Activated CD4-positive, alpha-beta T cell treated with anti-CD3 and anti-CD28 coated beads, Interleukin-2, amount 50 U/mL, for 1 hour (primary cell): ENCODE measurements at places on chromosomes 7 and 10.

DNA sequence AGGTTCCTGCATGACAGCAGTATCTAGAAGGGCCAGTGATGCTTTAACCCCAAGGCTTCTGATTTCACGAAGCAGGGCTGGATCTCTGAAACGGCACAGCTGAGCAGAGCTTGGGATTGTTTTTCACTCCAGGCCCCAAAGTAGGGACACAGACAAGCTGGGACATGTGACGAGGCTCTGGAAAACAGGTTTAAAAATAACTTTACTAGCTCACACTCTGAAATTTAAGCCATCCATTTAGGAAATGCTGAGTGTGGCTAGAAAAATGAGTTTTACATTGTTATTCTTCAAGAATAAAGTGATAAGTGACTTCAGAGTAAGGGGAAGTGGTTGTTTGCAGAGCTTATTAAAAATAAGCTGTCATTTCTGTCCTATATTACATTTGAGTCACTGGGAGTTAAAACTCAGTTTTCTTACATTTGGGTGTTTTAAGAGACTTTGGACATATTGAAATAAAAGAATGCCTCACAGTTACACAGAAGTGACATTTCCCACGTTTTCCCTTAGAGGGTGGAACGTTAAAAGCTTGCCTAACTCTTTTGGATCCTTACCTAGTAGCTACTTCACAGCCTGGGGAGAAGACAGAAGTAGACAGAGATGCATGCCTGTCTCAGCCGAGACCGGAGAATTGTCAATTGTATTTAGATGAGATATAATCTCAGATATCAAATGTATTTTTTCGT lies 107.8 kb downstream of the GALNT17 start:
- DNase-seq, result no peak

DNA sequence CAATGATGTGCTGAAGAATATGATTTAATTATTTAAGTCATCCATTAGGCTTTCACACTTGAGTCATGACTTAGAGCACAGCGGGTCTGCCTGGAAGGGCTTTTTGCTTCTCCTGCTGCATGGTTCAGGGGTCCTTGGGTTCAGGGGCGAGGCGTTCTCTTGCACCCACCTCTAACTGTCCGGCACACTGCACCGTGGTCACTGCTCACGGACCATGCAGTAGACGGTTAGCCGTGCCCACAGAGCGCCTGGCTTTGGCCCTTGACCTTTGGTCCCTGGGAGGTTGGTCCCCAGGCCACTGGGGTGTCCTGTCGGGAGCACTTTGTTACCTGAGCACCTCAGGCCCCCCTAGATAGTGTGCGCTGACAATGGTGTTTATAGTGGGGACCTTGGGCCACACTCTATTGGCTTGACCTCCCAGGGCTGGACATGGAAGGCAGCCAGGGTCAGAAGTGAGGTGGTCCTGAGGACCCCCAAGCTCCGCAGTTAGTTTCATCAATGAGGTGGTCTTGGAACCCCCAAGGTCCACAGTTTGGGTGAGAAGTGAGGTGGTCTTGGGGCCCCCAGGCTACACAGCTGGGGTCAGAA lies 110.6 kb downstream of the ACTR3B start:
- no peak for DNase-seq

DNA sequence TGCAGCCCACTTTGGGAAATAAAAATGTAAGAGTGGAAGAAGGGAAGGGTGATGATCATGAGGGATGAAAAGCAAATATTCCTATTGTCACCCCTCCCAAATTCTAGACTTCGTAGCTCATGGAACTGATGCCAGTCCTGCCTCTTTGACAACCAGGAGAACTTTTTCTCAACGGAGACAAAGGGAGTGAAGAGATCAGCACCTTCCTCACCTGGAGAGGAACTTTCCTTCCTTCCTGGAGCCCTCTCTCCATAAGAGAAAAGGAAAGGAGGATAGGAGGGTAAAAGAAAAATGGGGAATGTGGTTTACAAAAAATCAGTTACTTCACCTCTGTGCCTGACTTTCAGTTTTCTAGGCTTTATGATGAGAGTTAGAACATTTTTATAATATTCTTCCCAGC lies 3.4 kb downstream of the TBX20 start:
- no peak for DNase-seq

DNA sequence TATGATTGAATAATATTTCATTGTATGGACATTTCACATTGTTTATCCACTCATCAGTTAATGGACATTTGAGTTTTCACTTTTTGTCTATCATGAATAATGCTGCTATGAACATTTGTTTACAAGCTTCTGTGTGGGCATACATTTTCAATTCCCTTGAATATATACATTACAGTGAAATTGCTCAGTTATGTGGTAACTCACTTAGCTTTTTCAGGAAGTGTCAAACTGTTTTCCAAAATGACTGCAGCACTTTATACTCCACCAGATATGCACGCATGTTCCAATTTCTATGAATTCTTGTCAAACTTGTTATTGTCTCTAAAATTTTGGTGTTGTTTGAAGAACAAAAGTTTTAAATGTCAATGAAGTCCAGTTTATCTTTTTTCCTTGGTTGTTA lies 401.2 kb downstream of the THSD7A start:
- DNase-seq, result no peak

- DNase-seq, result no peak
These were observed 1.0 kb upstream of the LYZL2 start for GRCh38 chr10:30630571-30630970.

GRCh38 chr7:51613911-51614357 lies 297.3 kb upstream of the COBL start:
- DNase-seq, result no peak

GRCh38 chr10:118027397-118027796 lies 19.3 kb downstream of the RAB11FIP2 start:
- DNase-seq, result no peak

DNA sequence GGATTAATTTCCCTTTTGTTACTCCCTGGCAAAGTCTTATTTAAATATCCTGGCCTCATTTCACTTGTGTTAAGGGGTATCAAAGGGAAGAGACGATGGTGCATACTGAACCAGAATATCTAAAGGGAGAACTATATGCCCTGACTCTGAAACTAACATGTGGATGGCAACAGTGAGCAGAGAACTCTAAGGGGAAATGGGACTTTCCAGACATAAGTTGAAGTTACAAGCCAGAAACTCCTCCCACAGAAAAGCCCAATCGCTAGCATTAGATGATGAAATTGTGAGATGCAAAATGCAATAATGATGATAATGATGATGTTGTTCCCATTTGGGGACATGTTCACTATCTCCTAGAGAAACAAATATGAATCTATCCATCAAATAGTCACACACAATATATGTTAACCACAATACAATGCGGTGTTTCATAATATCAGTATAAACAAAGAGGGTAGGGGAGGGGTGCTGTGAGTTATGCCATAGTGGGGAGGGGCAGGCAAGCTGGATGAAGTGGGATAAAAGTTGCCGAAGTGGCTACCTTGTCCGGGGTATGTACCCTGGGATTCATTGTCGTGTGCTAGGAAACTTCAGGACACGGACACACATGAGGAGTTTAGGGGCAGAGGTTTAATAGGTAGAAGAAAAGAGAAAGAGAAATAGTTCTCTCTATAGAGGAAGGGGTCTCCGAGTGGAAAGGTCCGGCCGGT lies 37.1 kb downstream of the TMEM229A start:
- no peak for DNase-seq

DNA sequence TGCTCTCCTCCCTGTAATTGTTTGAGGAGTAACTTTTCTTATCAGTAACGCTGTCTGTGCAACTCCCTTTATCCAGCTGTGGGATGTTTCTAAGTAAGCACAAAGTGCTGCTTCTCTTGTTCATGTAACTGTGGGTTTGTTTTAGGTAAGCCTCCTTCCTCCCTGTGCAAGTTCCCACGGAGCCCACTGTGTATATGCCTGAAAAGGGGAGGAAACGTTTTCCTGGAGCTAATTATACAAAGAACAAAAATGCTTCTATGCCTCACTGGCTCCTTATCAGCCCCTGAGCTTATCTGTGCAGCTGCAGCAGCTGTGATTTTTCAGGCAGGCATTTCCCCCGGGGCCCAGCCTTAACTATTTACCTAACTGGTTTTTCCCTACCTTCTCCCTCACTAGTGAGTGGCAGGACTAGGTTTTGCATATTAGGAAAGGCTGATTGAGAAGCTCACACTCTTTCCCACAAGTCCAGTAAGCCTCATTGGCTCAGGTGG lies 593.4 kb upstream of the GHITM start:
- DNase-seq, result no peak

- DNase-seq, result no peak
These were observed 28.7 kb downstream of the VTI1A start for GRCh38 chr10:112475575-112476218.

GRCh38 chr10:4947635-4948596 lies 15.3 kb upstream of the AKR1C1 start:
- no peak for DNase-seq

DNA sequence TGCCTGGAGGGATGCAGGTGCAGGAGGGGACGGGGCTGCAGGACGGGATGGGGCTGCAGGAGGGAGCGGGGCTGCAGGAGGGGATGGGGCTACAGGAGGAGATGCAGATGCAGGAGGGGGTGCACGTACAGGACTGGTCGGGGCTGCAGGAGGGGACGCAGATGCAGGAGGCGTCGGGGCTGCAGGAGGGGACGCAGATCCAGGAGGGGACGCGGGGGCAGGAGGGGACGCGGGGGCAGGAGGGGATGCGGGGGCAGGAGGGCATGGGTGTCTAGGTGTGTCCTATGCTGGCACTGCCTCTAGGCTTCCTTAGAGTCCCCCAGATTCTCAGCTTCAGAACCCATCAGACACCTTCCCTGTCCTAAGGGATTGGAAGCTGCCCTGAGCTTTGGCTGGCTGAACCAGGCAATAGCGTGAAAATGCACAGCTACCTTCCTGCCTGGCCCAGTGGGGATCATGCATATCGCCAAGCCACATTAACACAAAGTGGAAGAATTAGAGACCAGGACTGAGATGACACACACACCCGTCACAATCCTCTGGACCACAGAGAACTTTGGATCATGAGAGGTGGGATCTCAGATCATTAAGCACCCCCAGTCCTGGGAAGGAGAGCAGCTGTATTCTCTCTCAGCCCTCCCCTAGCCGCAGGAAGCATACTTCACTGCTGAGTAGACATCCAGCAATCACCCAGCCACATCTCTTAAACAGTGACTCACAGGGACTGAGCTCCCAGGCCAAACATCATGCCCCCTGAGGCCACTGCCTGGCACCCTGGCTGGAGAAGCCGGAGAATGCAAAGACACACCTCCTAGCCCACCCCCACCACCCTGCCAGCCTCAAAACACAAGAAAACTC lies 67.3 kb downstream of the VWA2 start:
- DNase-seq, result no peak

DNA sequence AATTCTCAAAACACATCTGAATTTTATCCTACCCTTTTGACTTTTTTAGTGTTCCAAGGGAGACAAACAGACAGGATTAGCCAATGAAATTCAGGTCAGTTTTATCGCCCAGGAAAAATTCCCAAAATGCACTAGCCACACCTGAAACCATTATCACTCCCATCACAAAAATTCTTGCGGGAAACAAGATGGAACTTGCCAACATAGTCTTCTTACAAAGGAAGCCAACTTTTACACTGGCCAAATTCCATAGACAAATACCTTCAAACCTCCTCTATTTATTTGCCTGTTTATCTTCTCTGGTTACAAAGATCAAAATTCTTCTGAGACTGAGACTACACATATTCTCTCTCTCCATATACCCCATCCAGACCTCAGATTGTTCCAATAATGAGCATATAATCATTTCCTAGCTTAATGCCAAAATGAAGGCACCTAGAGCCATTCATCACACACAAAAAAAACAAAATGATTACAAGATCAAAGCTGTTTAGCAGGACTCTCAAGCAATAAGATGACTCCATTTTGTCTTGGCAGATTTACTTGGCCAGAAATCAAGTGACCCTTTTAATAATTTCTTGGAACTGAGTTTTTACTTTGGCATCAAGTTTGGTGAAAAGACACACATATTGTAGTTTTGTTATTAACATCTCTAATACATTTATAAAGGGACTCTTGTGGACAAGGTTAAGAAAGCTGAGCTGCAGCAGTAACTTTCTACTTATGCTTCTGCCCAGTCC lies 30.2 kb downstream of the MET start:
- DNase-seq, result no peak

DNA sequence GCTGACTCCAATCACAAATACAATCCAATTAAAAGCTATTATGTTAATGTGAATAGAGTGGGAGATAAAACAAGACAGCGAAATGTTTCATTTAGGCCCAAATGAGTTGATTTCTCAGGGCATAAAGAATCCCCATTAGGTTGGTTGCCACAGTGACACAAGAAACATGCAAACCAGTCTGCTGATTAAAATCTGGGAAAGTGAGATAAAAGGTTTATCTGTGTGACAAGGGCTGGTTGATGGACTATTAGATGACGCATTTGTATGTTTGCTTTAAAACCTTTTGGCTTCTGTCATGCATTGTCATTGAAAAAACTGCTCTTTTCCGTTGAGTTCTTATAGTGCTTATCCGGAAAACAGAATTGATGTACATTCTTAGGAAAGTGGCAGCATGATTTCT lies 658.2 kb downstream of the GATA3 start:
- no peak for DNase-seq

- DNase-seq, result no peak
These were observed 176.3 kb downstream of the CDK14 start for GRCh38 chr7:90772410-90772809.

- DNase-seq, result no peak
These were observed 381.1 kb upstream of the SEMA3D start for GRCh38 chr7:85567983-85568382.

DNA sequence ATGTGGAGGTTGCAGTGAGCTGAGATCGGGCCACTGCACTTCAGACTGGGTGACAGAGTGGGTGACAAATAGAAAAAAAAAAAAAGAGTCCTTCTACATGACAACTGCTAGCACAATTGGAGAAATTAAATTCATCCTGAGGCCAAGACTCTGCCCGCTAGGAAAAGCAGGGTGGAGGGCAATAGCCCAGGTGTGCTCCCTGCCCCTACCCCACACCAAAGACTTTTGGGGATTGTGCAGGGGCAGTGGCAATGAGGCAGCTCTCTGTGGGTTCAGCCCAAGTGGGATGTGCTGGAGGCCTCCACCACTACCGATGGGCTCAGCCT lies 61.3 kb downstream of the TMEM209 start:
- no peak for DNase-seq
